Frontal cortex (tissue), 4 donors: ENCODE measurements at places on chromosomes 12 and 14. TPM values are rescaled to one million over a fixed set of nuclear protein-coding genes. Genes with fewer than 3 reads are reported as not detected.

DNA sequence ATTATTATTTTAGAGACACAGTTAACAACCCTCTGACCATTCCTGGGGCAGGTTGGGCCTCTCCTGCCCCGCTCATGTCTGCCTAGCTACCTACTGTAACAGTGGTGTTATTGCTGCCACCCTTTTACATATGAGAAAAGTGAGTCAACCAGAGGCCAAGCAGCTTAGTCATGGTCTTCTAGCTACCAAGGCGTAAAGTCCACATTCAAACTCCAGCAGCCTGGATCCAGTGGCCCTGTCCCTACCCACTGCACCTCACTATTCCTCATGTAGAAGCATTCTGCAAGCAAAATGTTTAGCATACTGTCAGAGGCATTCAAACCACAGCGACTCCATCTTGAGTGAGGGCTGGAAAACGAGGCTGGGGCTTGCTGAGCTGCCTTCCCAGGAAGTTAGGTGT, 95.8 kb downstream of the SLC15A4 start:
- DNase-seq: no peak

GRCh38 chr14:64891839-64892375, 12.2 kb upstream of the SPTB start:
- DNase-seq: peak; percentile 38

DNA sequence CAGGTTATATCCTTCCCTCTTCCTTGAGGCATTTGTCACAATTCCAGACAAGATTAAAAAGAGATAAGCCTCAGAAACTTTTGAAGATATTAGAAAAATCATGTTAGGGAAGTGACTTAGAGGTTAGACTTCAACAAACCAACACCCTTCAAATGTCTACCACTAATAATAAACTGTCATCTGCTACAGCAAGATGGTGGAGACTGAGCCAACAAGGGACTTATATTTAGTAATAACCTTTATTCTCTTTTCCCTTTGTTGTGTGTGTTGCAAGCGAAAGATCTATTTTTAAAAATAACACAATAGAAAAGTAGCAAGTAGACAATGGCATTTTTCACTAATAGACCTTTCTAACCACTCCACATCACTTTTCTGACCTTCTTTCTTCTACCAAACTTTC, 28.6 kb downstream of the PRICKLE1 start:
- DNase-seq: no peak

DNA sequence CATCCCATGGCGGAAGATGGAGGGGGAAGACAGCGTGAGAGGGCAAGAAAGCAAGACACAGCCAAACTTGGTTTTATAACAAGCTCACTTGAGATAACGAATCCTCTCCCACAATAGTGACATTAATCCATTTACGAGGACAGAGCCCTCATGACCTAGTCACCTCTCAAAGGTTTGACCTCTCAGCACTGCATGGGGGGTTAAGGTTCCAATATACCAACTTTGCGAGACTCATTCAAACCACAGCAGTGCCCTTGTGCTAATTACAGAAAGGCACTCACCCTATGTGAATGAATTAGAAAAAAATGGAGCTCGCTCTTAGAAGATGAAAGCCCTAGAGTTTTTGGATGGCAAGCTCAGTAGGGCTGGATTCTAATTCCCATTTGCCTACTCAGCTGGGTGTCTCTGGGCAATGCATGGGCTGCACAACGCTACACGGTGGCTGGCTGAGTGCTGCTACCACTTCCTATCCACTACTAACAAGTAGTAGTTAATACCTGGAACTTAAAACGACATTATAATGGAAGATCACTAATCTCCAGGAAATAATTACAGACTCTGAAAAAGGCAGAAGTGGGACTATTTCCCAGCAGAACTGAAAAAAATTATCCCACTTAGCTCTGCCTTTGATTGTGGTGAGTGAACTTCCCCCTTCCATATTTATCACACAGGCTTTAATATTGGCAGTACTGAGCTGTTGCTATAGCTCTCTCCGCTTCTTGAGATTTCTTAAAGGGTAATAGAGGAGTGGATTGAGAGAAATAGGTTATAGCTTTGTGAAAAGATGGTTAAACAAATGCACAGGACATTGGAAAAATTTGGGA, 27.5 kb downstream of the TESPA1 start:
- no peak for DNase-seq

DNA sequence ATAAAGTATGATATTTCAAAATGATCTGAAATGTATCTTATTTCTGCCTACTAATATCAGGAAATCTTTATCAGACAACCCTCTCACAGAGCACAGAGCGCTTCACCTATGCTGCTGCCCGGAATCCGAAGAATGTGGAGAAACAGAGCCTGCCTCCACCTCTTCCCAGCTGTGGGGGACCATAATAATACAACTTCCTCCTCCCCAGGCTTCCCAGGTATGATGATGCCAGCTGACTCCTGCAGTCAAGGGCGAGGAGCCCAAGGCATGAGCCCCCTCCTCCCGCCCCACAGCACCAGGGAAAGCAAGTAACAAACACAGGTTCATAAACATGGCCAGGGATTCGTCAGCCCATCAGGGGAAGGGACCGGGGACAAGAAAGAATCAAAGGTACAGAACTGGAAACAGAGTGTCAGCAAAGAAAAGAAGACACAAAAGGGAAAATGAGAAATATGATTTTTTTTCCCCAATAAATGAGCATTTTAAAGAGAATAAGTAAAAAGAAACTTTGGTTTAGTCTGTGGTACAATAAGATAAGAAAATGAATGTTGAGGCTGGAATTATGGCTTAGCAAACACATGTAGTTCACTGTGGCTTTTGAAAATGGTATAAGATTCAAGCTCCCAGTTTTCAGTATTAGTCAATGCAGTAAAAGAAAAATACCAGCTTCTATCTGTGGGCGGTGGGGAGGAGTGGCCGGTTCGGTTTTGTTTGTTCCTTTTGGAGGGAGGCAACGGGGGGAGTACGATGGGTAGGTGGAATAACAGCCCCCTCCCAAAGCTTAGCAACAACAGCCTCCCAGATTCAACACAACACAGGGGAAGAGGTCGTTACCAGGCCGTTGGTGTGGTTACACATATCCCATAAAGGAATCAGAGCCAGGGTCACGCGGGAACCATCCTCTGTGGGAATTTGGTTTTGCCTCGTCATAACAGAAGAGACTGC, 68.3 kb downstream of the SETD3 start:
- DNase-seq: no peak

DNA sequence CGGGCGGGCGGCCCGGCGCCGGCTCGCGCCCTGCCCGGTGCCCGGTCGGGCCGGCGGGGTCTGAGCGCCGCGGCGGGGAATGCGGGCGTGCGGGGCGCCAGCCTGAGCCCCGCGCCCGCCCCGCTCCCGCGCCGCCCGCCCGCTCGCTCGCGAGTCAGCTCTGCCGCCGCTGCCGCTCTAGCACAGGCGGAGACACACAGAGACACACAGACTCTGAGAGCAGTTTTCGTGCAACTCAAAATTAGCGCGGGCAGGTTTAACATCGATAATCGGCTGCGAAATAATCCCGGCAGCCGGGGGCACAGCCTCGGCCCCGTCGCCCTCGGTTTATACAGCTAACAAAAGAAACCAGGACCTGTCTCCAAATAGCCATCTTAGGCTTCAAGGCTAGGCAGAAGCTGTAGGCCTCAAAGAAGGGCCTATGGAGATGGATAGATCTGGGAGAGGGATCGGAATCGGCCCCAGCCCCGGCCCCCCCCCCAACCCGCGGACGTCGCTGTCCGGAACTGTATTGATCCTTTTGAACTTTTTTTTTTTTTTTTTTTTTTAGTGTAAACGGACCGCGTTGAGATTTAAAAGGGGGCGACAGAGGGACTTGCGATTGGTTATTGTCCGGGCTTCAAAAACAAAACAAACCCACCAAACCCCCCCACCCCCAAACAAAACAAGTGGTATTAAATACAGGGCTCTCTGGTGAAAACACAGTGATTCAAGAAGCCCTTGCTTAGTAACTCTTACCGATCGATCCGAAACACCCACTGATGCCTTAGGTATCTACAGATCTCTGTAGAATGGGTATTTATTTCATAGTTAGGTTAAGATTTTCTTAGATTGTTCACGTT, 1.1 kb downstream of the ARID2 start:
- DNase-seq: peak; percentile 12

TBC1D30 gene
- total RNA-seq: 59.1 TPM

LYZ gene
- total RNA-seq: 4.9 TPM
